ENCODE measurements at places on chromosomes 3 and 15.

DNA sequence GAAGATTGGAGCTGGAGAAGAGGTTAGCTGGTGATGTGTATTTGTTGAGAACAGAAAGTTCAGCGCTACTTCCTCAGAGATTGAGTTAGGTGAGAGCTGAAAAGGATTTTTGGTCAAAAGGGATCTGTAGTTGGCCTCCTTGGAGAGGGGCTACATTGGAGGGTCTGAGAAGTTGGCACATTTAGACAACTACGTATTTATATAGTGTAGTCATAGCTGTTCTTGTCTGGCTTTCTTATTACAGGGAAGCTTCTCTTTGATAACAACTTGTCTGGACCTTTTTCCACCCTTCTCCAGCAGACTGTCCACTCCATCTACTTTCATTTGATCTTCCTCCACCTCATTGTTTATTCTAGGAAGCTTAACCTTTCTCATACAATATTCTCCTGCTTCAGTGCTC lies 43.7 kb downstream of the KAT2B start:
- DNase-seq: no peak

DNA sequence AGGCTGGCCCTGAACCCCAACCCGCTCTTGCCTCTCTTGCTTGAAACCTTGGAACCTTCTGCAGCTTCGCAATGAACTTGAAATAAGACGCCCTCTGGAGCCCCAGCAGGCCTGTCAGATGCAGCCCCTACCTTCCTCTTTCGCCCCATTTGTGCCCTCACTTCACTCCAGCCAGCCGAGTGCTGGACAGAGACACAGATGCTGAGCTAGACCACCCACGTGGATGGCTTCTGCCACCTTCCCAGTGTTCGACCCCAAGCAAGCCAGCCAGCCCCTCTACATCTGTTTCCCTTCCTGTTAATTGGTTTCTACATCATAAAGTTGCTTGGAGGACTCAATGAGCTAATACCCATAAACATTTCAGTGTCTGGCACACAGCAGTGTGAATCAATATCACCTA lies 23.8 kb upstream of the SNRPA1 start:
- no peak for DNase-seq

GRCh38 chr3:174417573-174417972 lies 441.6 kb upstream of the NAALADL2 start:
- no peak for DNase-seq

- DNase-seq: no peak
Measured at GRCh38 chr15:80292079-80292478, 40.1 kb upstream of the CTXND1 start.

DNA sequence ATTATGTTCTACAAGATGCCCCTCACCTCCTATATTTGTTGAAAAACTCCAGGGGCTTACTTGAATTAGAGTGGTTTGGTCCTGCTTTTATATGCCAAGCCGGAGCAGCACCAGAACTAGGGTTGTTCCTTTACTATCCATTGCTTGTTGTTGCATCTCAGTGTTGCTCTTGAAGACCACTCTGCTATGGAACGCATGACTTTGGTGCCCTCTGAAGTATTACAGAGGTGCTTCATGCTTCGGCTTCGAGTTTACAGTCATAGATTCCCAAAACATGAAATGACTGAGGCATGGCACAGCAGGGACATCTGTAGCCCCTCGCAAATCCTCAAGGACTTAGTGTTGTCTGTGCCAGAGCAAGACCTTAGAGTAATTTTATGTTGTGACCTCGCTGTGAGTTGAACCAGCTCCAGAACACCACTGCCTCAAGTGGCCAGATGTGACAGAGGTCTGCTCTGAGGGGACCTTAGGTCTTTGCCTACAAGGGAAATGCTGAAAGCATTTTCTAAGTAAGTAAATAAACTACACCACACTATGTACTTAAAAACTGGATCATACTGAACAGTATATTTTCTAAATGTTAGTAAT lies 67.2 kb upstream of the SIAH2 start:
- DNase-seq: no peak

GRCh38 chr3:193836918-193837317 lies 243.9 kb downstream of the OPA1 start:
- DNase-seq: no peak

DNA sequence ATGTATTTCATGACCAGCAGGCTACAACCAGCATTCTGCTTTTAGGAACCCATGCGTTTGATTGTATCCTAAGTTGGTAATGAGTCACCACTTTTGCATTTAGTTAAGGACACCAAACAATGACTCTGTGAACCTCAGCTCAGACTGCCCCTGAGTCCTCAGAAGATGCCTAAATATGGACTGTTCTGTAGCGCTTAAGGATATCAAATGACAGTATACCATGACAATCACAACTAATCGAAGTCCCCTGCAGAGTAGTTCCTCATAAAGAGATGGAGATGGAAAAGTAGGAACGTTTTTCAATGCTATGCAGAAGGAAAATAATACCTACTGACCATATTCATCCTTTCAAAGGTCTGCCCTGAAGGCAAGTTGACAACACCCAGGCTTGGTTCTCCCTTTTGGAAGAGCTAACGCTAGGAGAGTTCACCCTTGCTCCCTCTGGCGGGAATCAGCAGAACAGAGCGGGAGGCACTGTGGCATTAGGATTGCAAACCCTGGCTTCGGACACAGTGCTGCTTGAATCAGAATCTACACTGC lies 508.6 kb downstream of the FHIT start:
- no peak for DNase-seq
